ENCODE measurements at places on chromosomes 13 and 19.

GRCh38 chr19:3320354-3320670 is 46.1 kb upstream of the NFIC start:
- no peak for DNase-seq

- no peak for DNase-seq
Observed at GRCh38 chr13:105940882-105941281, 594.6 kb downstream of the EFNB2 start.

GRCh38 chr19:54162241-54162805 is 2.8 kb upstream of the LENG1 start:
- DNase-seq: peak; percentile 90

- DNase-seq: no peak
Observed at GRCh38 chr13:37791699-37792098, 77.9 kb downstream of the TRPC4 start.

DNA sequence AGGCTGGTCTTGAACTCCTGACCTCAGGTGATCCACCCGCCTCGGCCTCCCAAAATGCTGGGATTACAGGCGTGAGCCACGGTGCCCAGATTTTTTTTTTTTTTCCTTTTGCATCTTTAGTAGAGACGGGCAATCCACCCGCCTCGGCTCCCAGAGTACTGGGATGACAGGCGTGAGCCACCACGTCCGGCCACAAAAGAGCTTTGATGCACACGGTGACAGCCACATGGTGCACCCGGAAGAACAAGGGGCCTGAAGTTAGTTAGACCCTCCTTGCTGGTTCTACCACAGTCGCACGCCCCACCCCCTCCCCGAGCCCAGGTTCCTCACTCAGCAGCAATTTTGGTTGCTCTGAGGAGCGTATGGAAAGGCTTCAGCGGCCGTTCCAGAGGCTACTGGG is 54.2 kb upstream of the USE1 start:
- DNase-seq: no peak

DNA sequence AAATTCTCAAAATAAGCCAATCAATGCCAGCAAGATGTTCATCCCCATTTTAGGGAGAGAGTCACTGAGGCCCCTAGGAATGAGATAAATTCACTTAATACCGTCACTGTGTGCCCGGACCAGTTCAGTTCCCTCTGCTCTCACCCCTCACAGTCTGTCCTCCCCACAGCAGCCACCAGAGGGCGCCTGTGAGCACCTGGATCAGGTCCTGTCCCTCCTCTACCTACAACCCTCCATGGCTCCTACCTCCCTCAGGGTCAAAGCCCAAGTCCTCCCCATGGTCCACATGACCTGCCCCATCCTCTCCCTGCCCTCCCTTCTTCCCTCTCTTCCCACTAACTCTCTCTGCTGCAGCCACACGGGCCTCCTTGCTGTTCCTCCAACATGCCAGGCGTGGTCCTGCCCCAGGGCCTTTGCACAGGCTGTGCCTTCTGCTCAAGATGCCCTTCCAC is 42.0 kb upstream of the NFIC start:
- DNase-seq: peak; percentile 43

DNA sequence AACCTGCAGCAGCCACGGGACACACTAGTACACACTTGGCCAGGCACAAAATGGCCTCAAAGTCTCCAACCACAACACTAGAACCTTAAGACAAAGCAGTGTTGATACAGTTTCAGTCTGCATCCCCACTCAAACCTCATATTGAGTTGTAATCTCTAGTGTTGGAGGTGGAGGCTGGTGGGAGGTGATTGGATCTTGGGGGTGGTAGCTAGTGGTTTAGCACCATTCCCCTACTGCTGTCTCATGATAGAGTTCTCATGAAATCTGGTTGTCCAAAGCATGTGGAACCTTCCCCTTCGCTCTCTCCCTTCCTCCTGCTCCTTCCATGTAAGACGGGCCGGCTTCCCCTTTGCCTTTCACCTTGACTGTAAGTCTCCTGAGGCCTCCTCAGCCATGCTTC is 638.7 kb downstream of the UQCRFS1 start:
- no peak for DNase-seq

GRCh38 chr19:37342753-37343152 is 28.1 kb upstream of the ZNF527 start:
- no peak for DNase-seq

DNA sequence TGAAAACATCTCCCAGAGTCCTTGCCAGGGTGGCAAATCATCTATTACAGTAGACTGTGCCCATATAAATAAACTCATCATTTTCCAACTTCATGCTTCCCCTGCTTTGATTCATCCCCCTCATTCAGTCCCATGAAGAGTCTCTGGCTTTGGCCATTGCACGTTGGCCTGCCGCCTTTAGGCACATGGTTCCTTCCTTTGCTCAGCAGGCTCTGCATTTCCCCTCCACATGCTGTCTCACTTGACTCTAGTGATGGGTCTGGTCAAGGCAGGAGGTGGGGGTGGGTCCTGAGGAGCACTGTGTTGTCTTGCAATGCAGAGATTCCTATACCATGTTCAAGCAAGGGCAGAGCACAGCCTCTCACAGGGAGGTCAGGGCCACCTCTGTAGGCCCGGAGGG is 48.8 kb upstream of the ARGLU1 start:
- no peak for DNase-seq

GRCh38 chr19:55451163-55451964 is 8.3 kb upstream of the SHISA7 start:
- DNase-seq: no peak

- no peak for DNase-seq
Observed at GRCh38 chr13:32408296-32409000, 19.5 kb downstream of the N4BP2L1 start.

DNA sequence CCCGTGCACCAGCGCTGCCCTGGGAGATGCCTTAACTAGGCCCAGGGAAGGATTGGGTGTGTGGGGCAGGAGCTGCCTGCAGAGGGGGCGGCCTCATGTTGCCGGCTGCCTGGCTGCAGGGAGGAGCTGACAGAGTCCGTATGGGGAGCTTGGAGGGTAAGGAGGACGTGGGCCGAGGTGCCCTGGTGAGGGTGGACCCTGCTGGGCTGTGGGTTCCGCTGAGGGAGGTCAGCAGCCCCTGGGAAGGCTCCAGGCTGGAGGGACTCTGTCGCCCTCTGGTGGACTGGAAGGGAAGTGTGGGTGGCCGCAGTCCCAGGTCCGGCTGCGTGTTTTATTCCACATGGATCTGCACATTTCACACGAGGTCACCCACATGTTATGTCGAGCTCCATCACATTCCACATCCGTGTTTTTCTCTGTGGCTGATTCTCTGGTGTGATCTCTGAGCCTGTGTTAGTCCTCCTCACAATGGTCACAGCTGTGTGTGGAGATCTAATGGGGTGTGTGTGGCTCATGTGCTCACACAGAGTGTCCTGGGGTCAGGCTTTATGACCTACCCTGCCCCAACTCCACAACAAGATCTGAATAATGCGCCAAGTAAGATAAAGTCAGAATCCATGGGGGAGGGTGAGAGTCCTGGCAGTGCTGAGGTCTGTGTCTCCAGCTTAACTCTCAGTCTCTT is 1.8 kb upstream of the CEACAM8 start:
- peak; percentile 19 for DNase-seq

GRCh38 chr19:30689474-30689873 is 317.3 kb downstream of the ZNF536 start:
- DNase-seq: no peak

GRCh38 chr19:54633401-54633800 is 3.1 kb downstream of the LILRB1 start:
- DNase-seq: no peak

GRCh38 chr13:26494571-26495195 is 62.8 kb upstream of the WASF3 start:
- no peak for DNase-seq

- peak; percentile 29 for DNase-seq
Observed at GRCh38 chr19:18001777-18002345, 6.1 kb upstream of the ARRDC2 start.

GRCh38 chr13:46609726-46610125 is 56.8 kb downstream of the LRCH1 start:
- DNase-seq: peak; percentile 52

- DNase-seq: no peak
Observed at GRCh38 chr19:4908360-4908759, 941 bp upstream of the UHRF1 start.

DNA sequence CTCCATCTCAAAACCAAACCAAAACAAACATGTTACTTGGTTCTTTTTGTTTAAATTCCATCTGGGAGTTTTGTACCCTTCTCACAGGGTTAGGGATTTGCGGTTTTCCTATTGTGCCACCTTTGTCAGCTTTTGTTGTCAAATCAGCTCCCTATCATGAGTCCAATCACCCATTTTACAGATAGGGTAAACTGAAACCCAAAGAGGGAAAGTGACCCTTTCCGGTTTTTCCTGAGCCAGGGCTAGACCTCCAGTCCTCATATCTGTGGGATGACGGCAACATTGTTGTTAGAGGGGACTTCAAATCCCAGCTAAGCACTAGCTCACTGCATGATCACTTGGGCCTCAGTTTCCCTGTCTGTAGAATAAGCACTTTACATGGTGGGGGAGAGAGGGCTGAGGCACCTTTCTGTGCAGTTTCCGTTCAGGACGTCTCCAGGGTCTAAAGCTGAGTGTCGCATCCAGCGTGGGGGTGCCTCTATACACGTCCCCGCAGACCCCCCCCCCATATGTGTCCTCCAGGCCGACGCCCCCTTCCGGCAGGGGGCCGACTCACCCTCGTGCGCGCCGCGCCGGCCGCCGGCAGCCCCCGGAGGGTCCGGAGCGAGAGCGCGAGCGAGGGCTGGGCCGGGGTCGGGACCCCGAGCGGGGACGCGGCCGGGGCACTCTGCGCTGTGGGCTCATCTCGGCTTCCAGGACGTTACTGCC is 3.9 kb downstream of the CCDC194 start:
- DNase-seq: no peak

GRCh38 chr19:13899393-13899792 is 6.5 kb downstream of the BRME1 start:
- DNase-seq: no peak

DNA sequence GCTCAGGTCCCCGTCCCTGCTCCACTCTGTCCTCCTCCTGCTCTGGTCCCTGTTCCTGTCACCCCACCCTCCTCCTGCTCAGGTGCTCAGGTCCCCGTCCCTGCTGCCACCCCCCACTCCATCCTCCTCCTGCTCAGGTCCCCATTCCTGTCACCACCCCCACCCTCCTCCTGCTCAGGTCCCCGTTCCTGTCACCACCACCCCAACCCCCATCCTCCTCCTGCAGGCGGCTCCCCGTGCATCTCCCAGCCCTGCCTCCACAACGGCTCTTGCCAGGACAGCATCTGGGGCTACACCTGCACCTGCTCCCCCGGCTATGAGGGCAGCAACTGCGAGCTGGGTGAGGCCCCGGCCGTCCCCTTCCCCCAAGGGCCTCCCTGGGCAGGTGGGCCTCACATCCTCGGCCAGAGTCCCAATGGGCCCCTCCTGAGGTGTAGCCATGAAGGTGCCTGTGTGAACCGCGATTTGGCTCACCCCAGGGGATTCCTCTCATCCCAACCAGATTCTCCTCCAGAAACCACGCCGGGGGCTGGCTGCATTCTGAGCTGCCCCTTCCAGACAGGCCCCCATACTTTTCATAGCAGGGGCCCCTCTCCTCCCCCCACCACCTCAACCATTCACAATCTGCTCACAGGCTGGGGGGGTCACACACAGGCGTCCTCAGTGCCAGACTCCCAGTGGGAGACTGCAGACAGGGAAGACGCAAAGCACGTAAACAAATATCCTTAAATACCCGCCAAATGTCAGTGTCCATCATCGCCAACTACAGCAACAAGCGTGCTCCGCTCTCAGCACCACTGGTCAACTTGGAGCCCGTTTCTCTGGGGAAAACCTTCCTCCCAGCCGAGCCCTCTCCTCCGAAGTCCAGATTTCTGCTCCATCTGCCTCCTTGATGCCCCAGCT is 4.6 kb downstream of the PROZ start:
- no peak for DNase-seq

DNA sequence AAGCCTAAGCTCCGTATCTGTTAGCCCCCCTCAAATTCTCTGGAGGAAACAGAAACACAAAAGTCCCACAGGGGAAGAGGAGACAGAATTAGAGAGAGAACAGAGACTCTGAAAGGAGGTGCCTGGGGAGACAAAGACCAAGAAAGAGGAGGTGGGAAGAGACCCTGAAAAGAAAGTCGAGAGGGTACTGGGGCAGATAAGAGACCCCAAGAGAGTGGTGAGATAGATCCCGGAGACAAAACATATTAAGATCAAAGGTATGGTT is 915 bp upstream of the GRWD1 start:
- no peak for DNase-seq

DNA sequence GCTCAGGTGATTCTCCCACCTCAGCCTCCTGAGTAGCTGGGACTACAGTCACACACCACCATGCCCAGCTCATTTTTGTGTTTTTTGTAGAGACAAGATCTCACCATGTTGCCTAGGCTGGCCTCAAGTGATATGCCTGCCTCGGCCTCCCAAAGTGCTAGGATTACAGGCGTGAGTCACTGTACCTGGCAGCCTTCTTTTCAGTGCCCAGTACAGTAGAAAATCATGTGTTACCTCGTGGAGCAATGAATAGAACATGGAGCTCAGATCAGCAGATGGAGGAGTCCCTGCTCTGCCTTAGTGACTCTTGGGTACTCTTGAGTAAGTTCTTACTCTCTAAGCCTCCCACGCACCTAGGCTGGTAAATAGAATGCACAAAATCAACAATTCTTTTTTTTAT is 44.7 kb downstream of the THSD1 start:
- no peak for DNase-seq

- no peak for DNase-seq
Observed at GRCh38 chr13:58480061-58480460, 848.5 kb downstream of the PCDH17 start.

GRCh38 chr13:112899281-112900225 is 69.5 kb upstream of the MCF2L start:
- no peak for DNase-seq

- no peak for DNase-seq
Observed at GRCh38 chr13:19154843-19155242, 26.8 kb downstream of the TUBA3C start.

GRCh38 chr19:4575267-4576015 is 16.0 kb upstream of the SEMA6B start:
- DNase-seq: no peak

GRCh38 chr13:39773833-39774232 is 118.4 kb downstream of the COG6 start:
- DNase-seq: no peak

- no peak for DNase-seq
Observed at GRCh38 chr19:46288896-46289588, 7.8 kb upstream of the HIF3A start.

- DNase-seq: peak; percentile 20
Observed at GRCh38 chr13:82976499-82976898, 905.8 kb downstream of the SLITRK1 start.

- no peak for DNase-seq
Observed at GRCh38 chr13:46004491-46004890, 48.1 kb downstream of the ZC3H13 start.
